ENCODE measurements at places on chromosomes 2 and 18.

GRCh38 chr18:77052983-77053309, 79.6 kb downstream of the MBP start:
- no peak for DNase-seq

DNA sequence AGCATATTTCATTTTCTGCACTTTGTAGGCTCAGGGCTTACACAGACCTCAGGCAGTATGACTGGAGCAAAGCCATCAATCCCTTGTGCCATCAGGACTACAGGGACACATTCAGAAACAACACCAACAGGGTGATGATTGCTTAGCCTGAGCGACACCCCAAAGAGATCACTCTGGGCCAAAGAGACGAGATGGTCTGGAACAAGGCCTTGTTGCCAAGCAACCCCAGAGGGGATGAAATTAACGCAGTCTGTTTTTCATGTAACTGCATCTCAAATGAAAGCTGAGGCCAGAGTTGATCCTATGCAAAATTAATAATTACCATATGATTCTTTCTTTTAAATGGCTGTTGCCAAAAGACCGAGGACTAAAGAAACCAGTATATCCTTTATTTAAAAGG, 20.2 kb upstream of the B3GNT2 start:
- no peak for DNase-seq

- DNase-seq = no peak
Measured at GRCh38 chr18:5868218-5868854, 27.0 kb downstream of the TMEM200C start.

- DNase-seq = no peak
Measured at GRCh38 chr2:38064801-38065501, 11.0 kb downstream of the CYP1B1 start.

- no peak for DNase-seq
Measured at GRCh38 chr2:16400127-16400623, 265.5 kb downstream of the CYRIA start.

DNA sequence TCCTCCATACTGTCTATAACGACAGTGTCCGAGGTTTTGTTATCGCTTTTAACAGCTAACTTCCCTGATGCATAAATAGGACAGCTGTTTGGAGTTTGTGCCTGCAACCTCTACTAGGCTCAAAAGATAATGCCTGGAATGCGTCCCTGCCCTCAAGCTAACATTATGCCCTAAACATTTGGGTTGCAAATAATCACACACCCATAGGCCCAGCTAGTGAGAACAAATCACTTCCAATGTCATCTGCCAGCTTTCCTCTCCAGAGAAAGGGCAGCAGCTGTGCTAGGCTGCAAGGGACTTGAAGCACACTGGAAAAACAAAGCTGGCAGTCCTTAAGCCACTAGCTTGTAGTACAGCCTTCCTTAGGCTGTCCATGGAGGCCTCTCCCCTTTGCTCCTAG, 201.8 kb upstream of the LYPD1 start:
- no peak for DNase-seq

- no peak for DNase-seq
Measured at GRCh38 chr2:234986876-234987720, 35.3 kb downstream of the SH3BP4 start.

DNA sequence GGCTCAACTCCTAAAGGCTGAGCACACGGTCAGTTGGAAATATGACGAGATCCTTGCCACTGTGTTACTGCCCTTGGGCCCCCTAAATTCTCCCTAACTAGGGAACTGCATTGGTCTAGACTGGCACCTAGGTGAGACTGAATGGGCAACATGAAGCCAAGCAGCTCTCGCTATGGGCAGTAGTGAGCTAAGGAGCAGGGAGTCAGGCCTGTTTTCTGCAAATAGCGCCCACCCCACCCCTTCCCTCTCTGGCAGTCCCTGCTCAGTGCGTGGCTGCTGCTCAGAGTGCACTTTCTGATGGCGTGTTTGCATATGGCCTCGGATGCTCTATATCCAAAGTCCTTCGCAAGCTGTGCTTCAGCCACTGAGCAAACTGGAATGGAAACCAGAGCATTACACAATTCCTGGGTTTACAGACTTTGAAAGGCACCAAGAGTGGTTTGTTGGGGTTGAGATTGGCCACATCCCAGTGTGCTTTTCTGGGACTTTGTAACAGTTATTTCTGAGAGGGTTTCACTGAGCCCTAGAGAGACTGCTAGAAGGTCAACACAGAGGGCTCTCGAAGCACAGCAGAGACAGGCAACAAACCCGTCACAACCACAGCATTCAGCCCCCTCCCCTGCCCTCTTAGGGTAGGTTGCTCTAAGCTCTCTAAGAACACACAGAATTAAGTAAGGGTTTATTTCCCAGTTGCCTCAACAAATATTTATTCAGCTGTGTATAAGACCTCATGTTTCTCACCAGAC, 419.9 kb downstream of the STK39 start:
- no peak for DNase-seq

- no peak for DNase-seq
Measured at GRCh38 chr2:231172025-231172424, 26.4 kb upstream of the ARMC9 start.

GRCh38 chr2:8761529-8762164, 75.8 kb downstream of the KIDINS220 start:
- DNase-seq = peak; percentile 25

DNA sequence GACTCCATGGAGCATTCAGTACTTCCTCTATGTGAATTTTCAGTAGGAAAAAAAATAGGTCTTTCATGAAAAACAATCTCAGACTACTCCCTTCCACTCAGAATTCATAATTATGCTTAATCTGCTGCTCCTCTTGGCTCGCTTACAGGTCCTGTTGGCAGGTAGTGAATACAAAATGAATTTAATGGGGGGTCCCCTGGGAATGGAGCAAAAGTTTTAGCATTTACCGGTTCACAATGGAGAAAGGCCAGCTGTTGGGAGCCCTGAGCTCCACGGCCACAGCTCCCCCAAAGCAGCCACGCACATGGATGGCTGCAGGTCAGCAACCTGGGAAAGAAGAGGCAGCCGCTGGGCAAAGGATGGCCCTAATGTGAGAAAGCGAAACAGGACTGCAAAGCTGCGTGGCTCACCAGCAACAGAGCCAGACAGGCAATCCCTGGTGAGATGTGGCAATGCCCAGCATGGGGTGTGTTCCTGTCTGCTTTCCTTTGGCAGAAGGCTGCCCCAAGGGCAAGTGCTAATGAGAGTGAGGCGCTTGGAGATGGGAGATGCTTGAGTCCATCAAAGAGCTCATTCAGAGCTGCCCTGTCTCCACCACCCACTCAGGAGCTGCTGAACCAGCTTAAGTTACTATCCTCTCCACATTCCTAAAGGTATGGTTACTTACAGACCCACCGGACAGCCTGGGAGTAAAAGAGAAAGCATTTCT, 447.4 kb downstream of the EPHA4 start:
- DNase-seq = no peak

GRCh38 chr2:3595985-3596384, 1.1 kb downstream of the COLEC11 start:
- DNase-seq = no peak

DNA sequence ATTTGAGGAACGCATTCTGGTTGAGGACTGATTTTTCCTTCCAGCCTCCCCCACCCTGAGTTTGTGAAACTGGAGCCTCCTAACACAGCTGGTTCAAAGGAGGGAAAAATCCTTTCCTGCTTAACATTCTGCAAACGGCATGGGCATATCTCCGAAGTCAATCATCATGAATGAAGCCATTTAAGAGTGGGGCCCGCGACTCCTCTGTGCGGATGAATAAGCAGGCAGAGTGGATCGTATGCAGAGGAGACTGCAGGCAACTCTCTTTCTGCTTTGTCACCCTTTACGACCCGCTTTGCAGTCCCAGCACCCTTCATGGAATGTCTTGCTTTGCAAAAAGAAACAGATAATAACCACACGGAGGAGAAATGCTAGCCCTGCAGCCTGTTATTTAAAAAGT, 305.2 kb downstream of the CLIP4 start:
- no peak for DNase-seq

DNA sequence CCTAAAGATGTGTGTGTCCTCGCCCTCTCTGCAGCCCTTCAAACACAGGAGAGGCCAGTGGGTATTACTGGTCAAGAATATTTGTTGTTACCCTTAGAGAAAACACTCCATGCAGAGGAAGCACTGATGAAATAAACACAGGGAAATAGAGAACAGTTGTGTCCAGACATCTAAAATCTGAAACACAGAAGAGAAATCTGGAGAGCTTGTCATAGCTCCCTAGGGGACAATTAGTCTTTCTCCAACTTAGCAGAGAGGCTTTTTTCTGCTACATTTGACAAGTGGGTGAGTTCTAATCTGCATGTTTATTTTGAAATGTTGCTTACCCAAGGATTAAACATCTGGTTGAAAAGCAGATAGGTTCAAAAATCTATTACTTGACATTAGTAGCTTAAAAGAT, 190.1 kb downstream of the CTNNA2 start:
- DNase-seq = no peak

- no peak for DNase-seq
Measured at GRCh38 chr2:45626387-45627221, 15.5 kb upstream of the SRBD1 start.

DNA sequence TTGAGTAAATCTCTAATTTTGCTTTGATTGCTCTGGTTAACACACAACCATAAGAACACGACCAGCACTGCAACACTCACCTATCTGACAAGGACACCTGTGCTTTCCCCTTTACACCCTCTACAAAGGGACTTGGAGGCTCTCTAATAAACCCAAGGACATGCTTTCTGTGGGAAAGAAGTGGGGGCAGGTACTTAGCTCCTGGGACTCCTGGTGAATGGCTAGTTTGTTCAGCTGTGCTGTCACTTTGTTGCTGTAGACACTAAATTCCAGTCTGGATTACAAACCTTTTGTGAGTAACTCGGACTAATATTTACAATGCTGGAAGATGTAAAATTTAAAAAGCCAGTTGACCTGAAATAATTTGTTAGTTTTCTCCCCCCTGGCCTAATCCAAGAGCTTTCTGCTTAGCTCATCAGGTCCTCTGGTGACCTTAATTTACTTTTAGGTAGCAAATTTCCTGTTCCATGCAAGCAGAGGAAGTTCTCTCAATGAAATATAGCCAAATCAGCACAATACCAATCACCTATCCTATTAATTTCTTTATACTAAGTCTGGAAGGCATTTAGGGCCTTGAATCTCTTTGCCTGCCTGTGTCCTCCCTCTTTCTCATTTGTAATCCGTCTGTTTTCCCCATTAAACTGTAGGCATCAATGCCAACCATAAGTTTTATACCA, 67.5 kb downstream of the PLCL1 start:
- no peak for DNase-seq

DNA sequence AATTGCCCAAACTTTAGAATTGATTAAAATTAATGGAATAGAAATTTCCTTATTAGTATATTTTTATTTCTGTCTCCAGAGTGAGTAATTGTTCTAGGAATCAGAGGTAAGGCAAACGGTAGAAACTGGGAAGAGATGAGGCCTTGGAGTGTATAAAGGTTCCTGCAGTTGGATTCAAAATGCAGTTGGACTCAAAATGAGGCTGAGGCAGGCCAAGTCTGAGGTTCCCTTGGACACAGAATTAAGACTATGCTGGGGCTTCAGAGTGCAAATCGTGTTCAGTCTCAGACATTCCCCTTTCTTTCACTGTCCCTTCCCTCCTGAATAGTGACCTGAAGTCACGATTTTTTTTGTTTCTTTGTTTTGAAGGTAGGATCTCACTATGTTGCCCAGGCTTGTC, 746.9 kb upstream of the NRXN1 start:
- no peak for DNase-seq

DNA sequence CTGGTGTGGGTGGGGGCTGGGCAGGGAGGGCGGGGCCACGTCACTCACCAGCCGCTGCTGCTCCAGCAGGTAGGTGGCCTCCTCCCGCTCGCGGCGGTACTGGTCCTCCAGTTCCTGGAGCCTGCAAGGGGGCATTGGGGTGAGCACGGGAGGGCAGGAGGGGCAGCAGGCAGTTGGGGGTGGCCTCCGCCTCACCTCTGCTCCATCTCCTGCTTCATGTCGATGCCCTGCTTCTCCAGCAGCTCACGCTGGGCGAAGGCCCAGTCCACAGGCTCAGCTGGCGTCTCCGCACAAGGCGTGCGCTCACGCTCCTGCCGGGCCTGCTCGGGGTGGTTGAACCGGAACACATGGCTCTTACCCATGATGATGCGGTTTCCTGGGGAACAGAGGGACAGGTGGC, 57.0 kb downstream of the KIF1A start:
- DNase-seq = no peak

GRCh38 chr18:35495536-35496314, 2.0 kb downstream of the INO80C start:
- DNase-seq = no peak

DNA sequence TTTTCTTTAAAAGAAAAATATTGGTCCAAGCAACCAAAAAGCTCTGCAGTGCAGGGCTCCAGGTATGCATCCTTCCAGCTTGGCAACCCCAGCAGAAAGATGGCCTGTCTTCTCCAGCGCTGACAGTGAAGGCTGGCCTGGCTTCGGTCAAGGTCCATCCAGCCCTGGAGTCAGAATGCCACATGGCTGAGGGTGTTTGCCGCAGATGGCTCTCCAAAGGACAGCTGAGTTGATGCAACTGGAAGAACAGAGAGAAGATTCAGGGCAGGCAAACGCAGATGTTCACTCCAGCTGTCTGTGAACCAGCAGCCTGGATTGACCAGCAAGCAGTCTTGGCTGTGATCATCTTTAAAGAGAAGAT, 51.4 kb downstream of the MARCO start:
- no peak for DNase-seq

DNA sequence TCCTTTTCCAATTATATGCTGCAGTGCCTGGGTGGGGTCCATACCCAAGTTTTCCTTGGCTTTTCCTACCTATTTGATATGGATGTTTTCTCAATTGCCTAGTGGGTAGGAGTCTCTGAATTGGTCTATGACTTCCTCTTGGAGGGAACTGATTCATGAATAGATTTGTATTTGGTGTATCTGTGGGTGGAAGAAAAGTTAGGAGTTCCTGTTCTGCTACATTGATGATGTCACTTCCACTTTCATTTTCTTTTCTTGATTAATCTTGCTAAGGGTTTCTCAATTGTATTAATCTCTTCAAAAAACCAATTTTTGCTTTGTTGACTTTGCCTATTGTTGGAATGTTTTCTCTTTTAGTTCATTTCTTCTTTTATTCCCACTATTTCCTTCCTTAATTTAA, 37.4 kb upstream of the SLC9A2 start:
- no peak for DNase-seq

All from CD4-positive, alpha-beta T cell treated with Interleukin-1 beta for 1 hour (primary cell).